ENCODE measurements at places on chromosomes 3 and 15. TPM values are rescaled to one million over a fixed set of nuclear protein-coding genes. Genes with fewer than 3 reads are reported as not detected.

The NEK11 gene
- total RNA-seq: 6.2 TPM

The EIF2A gene
- total RNA-seq: 164 TPM

The ARF4 gene
- total RNA-seq: 138 TPM

The DNAH1 gene
- 16.3 TPM for total RNA-seq

The VIPR1 gene
- 4.6 TPM for total RNA-seq

The NTRK3 gene
- total RNA-seq: 0.75 TPM

The SIDT1 gene
- 2.7 TPM for total RNA-seq

The ANKRD63 gene
- not detected for total RNA-seq

- DNase-seq: no peak
Observed at GRCh38 chr3:86547692-86548091, 443.3 kb downstream of the VGLL3 start.

DNA sequence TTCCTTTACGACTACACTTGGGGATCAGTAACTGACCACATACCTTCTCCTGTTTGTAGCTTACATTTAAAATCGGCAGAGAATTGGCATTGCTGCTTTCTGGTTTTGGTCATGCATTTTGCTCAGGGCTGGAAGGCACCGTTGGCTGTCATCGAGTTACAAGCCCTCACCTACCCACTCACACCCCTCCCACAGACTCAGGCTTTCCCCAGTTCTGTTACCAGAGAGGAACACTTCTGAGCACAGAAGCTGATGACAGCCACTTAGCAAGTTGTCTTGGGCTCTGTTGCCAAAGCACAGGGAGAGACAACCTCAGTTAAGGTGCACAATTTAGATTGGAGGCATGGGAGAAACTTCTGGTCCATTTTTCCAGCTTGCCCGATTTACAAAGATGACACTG is 204.8 kb upstream of the TOPAZ1 start:
- DNase-seq: no peak

DNA sequence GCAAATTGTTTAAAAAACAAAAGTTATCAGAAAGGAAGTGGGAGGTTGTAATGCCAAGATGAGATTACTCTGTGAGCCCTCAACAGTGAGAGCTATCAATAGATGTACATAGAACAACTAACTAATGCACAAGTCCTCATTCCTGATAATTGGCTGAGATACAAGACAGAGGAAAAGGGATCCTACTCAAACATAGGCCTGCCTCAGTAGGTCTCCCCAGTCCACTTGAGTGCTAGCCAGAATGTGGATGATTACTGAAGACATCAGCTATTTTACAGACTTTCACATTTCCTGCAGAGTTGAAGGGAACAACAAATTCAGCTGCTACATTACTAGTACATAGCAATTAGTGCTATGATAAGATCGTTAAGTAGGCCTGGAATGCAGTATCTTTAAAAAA is 981.9 kb downstream of the TUSC7 start:
- DNase-seq: no peak

DNA sequence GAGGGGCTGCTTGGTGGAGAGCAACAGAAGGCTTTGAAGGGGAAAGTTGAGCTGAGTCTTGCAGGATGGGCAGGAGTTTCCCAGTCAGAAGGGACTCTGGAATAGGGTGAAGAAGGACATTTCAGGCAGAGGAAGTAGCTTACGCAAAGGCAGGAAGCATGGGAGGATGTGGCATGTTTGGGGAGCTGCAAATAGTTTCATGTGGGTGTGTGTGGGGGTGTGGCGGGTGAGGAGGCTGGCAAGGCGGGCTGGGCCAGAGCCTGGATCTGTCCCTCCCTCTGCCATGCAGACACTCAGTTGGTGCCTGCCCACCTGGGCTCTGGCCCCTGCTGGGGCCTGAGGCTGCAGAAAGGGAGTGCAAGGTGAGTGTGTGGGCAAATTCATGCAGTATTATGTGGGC is 10.4 kb downstream of the TEX264 start:
- DNase-seq: no peak

- DNase-seq: peak; percentile 14
Observed at GRCh38 chr3:38110314-38111050, 26.4 kb downstream of the ACAA1 start.

GRCh38 chr3:107416886-107417285 is 39.6 kb downstream of the CCDC54 start:
- no peak for DNase-seq

DNA sequence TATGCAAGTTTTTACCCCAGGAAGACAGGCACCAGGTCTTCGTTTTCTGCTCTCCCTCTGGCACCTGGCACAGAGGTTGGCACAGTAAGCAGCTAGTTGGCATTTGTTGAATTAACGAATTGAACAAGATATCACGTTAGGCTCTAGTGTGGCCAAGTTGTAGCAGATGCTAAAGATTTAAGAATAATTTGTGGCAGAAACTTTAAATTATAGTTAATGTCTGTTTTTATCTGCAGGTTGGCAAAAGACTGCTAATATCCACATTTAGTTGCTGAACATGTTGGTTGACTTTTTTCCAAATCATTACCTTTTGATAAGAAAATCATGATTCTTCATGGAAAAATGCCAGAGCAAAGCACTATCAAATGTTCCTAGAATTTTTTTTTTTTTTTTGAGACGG is 8.1 kb downstream of the CHRNA5 start:
- no peak for DNase-seq

DNA sequence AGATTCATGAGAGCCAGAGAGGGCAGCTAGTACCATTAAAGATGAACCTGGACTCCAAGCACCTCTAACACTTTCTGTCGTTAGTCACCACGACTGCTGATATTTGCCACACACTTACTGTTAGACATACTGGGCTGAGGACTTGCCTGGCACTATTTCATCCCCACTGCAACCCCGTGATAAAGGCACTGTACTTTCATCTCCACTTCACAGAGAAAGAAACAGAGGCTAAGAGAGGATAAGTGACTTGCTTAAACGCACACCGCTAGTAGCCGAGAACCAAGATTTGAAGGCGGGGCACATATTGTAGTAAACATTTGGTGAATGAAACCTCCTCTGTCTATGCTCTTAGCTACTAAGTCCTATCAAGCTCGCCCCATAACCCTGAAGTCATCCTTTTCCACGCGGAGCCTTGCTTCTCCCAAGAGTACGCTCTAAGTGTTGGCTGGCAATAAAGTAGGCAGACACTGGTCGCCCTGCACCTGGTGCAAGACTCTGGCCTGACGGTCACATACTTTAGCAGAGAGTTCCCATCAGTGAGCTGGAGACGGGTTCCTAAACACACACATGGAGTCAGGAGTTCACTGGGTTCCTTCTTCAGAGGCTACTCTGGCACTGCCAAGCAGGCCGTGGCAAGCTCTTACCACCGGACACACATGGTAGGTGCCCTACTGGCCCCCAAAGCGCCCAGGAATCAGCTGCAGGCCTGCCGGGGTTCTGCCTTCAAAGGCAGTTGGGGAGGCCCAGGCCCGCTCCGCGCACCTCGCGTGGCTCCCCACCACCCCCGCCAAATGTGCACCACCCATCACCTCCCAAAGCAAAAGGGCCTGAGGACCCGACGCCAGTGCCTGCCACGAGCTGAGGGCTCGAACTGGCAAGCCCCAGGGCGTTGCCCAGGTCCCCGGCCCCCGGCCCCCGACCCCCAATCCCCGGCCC is 951 bp downstream of the POMGNT2 start:
- no peak for DNase-seq

- no peak for DNase-seq
Observed at GRCh38 chr15:89551550-89551949, 23.7 kb upstream of the TICRR start.

DNA sequence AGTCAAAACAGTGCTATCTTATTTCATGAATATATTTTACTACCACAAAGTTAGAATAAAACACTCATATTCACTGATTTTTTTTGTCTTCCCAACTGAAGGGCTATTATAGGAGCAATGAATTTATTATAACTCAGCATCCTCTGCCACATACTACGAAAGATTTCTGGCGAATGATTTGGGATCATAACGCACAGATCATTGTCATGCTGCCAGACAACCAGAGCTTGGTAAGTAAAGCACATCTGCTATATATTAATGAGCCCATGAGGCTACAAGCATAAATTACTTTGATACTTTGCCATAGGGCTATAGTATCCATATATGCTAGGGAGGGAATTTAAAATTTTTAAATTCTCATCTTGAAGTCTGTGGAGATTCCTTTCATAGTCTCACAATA is 95.9 kb downstream of the FEZF2 start:
- DNase-seq: no peak

DNA sequence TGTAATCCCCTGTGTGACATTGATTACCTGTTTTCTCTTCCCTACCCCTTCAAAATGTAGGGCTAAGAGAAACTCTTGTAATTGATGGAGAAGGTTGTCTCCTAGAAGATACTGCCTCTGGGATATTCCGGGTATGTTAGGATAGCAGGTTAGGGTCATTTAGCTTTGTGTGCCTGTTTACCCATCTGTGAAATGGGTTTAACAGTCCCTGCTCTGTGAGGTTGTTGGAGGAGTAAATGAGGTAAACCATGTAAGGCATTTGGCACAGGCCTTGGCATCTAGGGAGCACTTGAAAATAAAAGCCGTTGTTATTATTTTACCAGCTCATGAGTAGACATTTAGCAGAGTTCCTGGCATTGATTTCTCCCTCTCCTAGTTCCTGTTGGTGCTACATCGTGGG is 16.4 kb downstream of the PTPRG start:
- no peak for DNase-seq

DNA sequence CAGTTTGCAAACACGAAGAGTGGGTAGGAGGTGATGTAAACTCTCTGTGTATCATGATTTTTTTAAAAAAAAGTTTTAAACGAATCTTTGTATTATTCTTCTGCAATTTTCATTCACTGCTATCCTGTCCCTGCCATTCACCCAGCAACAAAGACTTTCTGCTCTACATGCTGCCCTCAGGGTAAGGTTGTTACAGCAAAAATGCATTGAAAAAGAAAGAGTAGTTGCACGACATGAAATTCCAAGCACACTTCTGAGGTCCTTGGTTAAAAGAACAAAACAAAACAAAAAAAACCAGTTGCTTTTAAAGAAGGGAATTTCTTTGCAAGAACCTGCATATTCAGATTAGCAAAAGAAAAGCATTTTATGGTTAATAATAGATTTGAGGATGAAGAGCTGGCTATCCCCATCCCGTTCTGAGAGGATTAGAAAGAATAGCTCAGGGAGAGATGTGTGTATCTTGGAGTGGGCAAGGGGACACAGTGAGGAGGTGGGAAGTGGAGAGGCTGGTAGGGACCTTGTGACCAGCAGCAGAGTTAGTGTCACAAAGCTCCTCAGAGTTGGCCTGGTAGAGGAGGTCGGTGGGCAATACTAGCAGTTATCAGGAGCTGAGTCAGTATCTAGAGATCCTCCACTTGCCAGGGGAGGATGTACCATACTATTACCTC is 290.8 kb downstream of the NEK10 start:
- no peak for DNase-seq

GRCh38 chr3:7407107-7407506 is 546.2 kb downstream of the GRM7 start:
- DNase-seq: no peak

DNA sequence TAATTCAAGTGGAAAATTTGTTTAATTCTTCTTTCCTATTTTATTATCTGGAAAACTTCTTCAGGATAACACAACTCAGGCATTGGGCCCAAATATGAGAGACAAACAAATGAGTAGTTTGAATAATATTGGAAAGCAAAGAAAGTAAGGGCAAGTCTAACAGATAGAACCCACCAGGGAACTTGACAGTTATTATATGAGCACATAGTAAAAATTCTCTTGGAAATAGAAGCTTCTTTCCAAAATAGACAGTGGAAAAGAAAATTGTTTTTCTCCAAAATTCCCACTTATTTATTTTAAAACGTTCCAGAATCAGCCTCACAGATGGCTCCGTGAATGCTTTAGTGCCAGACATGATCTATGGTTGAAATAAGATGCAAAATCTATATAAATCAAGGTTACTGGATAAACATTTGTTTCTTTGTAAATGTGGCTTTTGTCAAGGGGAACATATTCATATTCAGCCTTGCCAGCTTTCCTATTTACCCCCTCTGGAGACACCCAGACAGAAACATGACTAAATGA is 23.9 kb downstream of the LDHAL6B start:
- DNase-seq: no peak

DNA sequence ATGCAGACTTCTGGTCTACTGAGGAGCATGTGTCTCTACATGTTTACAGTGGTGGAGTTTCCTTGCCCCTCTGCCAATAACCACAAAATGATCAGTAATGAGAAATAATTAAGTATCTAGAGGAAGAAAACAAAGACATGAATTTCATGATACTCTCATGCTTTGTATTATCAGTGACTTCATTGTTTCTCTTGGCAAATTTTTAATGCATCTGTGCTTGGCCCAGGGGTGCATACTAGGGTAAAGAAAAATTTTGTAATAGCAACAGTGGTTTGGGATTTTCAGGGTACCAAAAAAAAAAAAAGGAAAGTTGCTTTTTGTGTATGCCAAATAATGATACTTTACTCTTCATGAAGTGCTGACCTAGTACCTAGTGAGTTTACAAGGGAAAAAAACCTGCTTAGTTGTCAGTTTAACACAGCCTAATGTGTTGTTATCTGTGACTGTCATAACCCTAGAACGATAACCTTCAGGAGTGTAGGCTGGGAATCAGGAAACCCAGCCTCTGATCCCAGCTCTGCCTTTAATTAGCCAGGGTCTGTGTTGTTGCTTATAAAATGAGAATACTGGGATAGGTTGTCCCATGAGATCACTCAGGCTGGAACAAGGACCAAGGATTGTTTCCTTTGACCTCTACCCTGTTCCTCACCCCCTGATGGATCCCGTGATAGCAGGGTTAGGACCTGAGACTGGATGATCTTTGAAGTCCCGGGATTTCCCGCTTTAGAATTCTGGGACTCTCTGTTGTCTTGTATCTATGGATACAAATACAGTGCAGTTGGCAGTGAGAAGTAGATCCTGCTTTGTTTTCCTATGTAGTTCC is 117.5 kb downstream of the CMSS1 start:
- DNase-seq: no peak

- DNase-seq: no peak
Observed at GRCh38 chr15:40053831-40054604, 15.0 kb upstream of the SRP14 start.
